SJSA1 (cell line): ENCODE measurements at places on chromosomes 16 and 17. TPM values are rescaled to one million over a fixed set of nuclear protein-coding genes. Genes with fewer than 3 reads are reported as not detected.

Gene SALL1
- 7.1 and 13.3 TPM in 2 replicates for total RNA-seq

Gene ASGR2
- total RNA-seq, result not detected in 2 replicates

Gene SLC38A8
- not detected in 2 replicates for total RNA-seq

Gene GFAP
- total RNA-seq, result not detected in 2 replicates

Gene SPDYE4
- 0.25 TPM in 1 of 2 replicates, not detected in the other for total RNA-seq

Gene SPNS3
- total RNA-seq, result not detected in 2 replicates

Gene CLDN7
- not detected in 2 replicates for total RNA-seq

Gene KRTAP2-2
- total RNA-seq, result not detected in 2 replicates

Gene CA4
- total RNA-seq, result not detected in 2 replicates

Gene HS3ST3B1
- total RNA-seq, result 14.1 and 17.0 TPM in 2 replicates

Gene UBE2O
- 18.6 and 29.7 TPM in 2 replicates for total RNA-seq

Gene ATP2A1
- total RNA-seq, result 0.53 TPM in 1 of 2 replicates, not detected in the other

Gene RPL27
- 605 and 1,189 TPM in 2 replicates for total RNA-seq

Gene WIPI1
- total RNA-seq, result 35.1 and 53.5 TPM in 2 replicates

Gene PER1
- total RNA-seq, result 1.0 and 8.3 TPM in 2 replicates

Gene PKMYT1
- total RNA-seq, result 66.4 and 80.8 TPM in 2 replicates

Gene CPHXL2
- total RNA-seq, result not detected in 2 replicates

Gene KRT40
- total RNA-seq, result not detected in 2 replicates

Gene C1QTNF8
- not detected in 2 replicates for total RNA-seq

Gene ADAD2
- not detected in 2 replicates for total RNA-seq

Gene TMC5
- total RNA-seq, result not detected in 2 replicates

Gene CDH8
- total RNA-seq, result 0.05 TPM in 1 of 2 replicates, not detected in the other

Gene OTOA
- total RNA-seq, result not detected in 2 replicates

Gene RTN4RL1
- total RNA-seq, result not detected in 2 replicates

Gene KLHL10
- not detected in 2 replicates for total RNA-seq

Gene PRDM7
- total RNA-seq, result not detected in 2 replicates

Gene RNF112
- not detected in 2 replicates for total RNA-seq

Gene CDK5R1
- total RNA-seq, result 2.5 and 2.9 TPM in 2 replicates

Gene RPH3AL
- 2.5 and 3.1 TPM in 2 replicates for total RNA-seq

Gene LDHD
- total RNA-seq, result 0.06 and 0.24 TPM in 2 replicates

Gene LRRC75A
- 0.39 TPM in 1 of 2 replicates, not detected in the other for total RNA-seq

Gene CLTC
- 515 and 555 TPM in 2 replicates for total RNA-seq
